ENCODE measurements at places on chromosomes 5 and 9.

GRCh38 chr9:78031444-78031892 is at the start of gene GNAQ:
GNAQ (minus strand) TSS chr9:78031811; CDS start chr9:78031235, 576 bp downstream.
- peaks cover 5% of the 10 kb centered on the region for H3K36me3 ChIP-seq
- peaks cover 63% of the 10 kb centered on the region for H3K4me1 ChIP-seq
- DNase-seq, result peak; percentile 81
- no peaks in the 10 kb centered on the region for H3K27me3 ChIP-seq

GRCh38 chr9:110994771-110995241 is 43.5 kb downstream of the LPAR1 start:
- H3K27me3 ChIP-seq, result no peaks in the 10 kb centered on the region
- H3K4me1 ChIP-seq, result no peaks in the 10 kb centered on the region
- DNase-seq, result no peak
- H3K27ac ChIP-seq, result no peak overlapping the region
- no peaks in the 10 kb centered on the region for H3K36me3 ChIP-seq
- H3K4me3 ChIP-seq, result no peak overlapping the region

- H3K27me3 ChIP-seq, result no peaks in the 10 kb centered on the region
- no peaks in the 10 kb centered on the region for H3K4me1 ChIP-seq
- no peak for DNase-seq
- H3K27ac ChIP-seq, result no peak overlapping the region
- no peak overlapping the region for H3K4me3 ChIP-seq
- H3K36me3 ChIP-seq, result no peaks in the 10 kb centered on the region
These were observed 97.0 kb upstream of the VCAN start for GRCh38 chr5:83374547-83374946.

DNA sequence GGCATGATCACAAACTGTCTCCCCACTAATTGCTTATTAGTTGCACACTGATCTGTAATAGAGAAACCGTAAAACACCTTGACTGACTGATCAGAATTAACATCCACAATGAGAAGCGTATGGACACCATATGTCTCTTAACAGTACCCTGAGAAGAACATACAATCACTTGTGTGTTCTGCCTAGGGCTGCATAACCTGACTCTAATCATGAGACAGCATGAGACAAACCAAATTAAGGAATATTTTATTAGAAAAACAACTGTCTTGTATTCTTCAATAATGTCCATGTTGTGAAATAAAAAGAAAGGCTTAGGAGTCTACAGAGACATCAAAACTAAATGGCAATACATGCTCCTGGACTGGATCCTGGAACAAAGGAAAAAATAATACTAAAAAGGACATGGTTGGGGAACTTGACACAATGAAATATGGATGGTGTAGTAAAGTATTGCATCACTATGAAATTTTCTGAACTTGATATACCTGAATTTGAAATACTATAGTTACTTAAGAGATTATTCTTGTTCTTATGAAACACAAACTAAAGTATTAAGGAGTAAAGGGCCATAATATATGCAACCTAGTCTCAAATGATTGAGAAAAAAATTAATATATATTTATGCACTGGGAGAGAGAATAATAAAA is 162.1 kb downstream of the CWC27 start:
- no peak overlapping the region for H3K4me3 ChIP-seq
- DNase-seq, result no peak
- peaks cover 52% of the 10 kb centered on the region for H3K36me3 ChIP-seq
- H3K27me3 ChIP-seq, result no peaks in the 10 kb centered on the region
- no peak overlapping the region for H3K27ac ChIP-seq

DNA sequence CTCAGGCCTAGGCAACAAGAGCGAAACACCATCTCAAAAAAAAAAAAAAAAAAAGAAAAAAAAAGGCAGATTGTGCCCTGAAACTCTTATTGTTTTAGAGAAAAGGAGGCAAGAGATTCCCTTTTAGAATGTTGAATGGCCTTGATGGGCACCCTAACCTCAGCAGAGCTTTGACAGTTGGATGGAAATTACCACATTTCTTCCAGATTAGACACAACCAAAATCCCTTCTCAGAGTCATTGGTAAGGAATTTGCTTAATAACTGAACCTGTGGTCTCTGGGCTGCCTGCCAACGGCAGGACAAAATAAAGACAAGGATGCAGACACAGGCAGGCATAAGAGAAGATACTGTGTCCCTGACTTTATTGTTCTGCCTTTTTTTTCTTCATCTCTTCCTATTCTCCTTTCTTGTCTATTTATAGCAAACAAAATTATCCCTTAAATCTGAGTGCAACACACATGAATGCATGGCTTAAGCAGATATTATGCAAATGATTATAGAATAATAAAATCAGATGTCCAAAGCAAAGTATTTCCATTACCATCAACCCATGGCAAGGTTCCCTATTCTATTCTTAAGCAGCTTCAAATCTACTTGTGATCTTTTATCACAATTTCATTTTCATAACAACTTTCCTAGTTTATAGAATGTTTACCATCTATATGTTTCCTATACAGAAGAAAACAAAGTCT is 37.3 kb upstream of the TRIO start:
- no peak for DNase-seq
- no peaks in the 10 kb centered on the region for H3K36me3 ChIP-seq
- H3K27me3 ChIP-seq, result peaks cover 32% of the 10 kb centered on the region
- peaks cover 18% of the 10 kb centered on the region for H3K4me1 ChIP-seq
- no peak overlapping the region for H3K27ac ChIP-seq
- no peak overlapping the region for H3K4me3 ChIP-seq

GRCh38 chr9:68749579-68750159 is 44.6 kb downstream of the PIP5K1B start:
- DNase-seq, result no peak
- H3K4me3 ChIP-seq, result no peak overlapping the region
- peaks cover 3% of the 10 kb centered on the region for H3K27me3 ChIP-seq
- no peaks in the 10 kb centered on the region for H3K36me3 ChIP-seq
- no peak overlapping the region for H3K27ac ChIP-seq

GRCh38 chr9:123725389-123725788 is 204.5 kb downstream of the DENND1A start:
- H3K36me3 ChIP-seq, result peaks cover 49% of the 10 kb centered on the region
- peaks cover 1% of the 10 kb centered on the region for H3K4me1 ChIP-seq
- no peaks in the 10 kb centered on the region for H3K27me3 ChIP-seq
- no peak overlapping the region for H3K4me3 ChIP-seq
- no peak overlapping the region for H3K27ac ChIP-seq

GRCh38 chr5:176415240-176415951 is 943 bp downstream of the CLTB start:
- H3K4me1 ChIP-seq, result peaks cover 52% of the 10 kb centered on the region
- no peak for DNase-seq
- peak overlapping the region; percentile 83 for H3K4me3 ChIP-seq
